NT2/D1 (cell line): ENCODE measurements at places on chromosomes 1 and 21.
A peak's percentile ranks its signal among the peaks of the same experiment; 100 is the strongest.

GRCh38 chr1:95278173-95279006 lies 44.4 kb downstream of the RWDD3 start:
- no peak for DNase-seq

DNA sequence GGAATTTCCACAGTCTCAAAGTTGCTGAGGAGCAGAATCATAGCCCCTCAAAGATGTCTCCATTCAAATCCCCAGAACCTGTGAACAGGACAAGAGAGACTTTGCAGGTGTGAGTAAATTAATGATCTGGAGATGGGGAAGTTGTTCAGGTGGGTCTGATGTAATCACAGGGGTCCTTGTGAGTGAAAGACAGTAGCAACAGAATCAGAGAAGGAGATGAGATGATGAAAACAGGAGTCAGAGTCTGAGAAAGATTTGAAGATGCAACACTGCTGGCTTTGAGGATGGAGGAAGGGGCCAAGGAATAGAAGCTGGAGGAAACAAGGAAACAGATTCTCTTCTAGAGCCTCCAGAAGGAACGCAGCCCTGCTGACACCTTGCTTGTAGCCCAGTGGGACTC lies 81.5 kb downstream of the SELENOF start:
- DNase-seq, result no peak

DNA sequence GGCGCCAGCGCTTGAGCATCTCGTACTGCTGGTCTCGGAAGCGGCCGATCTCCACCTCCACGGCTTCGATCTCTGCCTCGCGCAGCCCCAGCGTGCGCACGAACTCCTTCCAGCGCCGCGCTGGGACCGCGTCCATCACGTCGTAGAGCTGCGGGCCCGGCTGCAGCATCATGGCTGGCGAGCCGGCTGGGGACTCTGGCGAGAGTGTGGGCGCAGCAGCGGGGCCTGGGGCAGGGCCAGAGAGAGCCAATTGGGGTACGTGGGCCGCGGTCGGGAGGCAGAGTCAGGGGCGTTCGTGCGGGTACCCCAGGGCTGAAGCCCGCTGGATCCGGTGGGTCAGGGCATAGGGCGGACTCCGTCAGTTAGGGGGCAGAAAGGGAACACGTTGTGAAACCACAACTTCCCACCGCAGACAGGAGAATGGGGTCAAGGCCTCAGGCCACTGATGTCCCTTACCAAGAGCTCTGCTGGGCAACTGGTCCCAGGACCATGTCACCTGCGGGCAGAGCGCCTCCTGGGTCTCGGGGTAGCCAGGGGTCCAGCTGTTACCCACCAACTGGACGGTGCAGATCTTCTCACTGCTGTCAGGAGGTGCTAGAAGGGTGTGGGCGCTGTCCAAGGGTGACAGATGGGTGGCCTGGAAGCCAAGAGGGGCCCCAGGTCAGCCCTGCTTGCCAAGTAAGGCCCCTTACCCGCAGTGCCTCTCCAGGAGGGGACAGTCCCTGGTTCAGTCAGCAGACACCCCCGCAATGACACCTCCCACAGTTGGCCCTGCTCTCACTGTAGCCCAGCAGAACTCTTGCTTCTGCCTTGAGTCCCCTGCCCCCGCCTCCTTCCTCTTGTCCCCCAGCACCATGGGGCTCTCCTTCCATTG lies 4.2 kb downstream of the TNFRSF25 start:
- no peak for DNase-seq

GRCh38 chr21:32189688-32190483 lies 89.0 kb downstream of the MIS18A start:
- no peak for DNase-seq

DNA sequence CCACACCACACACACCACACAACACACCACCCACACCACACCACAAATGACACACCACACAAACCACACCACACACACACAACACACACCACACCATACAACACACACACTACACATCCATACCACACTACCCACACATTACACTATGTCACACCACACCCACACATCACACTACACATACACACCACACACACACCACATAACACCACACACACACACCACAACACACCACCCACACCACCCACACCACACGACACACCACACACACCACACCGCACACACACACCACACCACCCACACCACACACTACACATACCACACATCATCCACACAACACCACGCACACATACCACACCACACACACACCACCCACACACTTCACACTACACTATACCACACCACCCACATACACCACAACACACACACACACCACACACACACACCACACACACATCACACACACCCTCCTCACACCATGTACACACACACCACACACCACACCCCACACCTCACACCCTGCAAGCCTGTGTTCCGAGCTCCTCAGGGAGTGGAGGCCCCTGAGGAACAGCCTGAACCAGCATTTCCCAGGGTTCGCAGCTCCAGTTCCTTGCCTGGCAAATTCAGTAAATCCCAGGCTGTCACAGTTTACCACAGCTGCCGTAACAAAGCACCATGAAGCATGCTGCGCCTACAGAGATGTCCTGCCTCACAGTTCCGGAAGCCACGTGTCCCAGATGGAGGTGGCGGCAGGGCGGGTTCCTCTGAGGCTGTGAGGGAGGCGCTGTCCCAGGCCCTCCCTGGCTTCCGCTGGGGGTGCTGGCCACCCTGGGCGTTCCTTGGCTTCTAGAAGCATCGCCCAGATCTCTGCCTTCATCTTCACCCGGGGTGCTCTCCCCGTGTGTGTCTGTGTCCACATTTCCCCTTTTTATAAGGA lies 69.8 kb upstream of the ATP5PO start:
- no peak for DNase-seq

DNA sequence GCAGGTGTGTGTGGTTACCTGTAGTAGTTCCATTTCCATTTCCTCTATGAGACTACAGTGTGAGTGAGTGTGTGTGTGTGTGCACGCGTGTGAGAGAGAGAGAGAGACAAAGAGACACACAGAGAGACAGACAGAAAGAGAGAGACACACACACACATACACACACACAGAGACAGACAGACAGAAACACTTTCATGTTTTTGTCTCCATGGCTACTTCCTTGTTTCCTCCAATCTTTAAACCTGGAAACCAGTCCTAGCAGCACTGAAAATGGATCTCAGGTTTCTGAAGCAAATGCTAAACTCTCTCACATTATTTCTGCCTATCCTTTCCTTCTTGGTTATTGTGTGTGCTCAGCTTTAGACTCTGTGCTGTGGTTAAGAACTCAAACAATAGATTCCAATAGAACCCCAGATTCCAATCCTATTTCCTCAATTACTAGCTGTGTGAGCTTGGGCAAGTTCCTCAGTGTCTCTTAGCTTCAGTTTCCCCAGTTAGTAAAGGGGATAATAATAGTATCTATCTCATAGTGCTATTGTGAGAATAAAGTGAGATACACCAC lies 22.4 kb upstream of the ABCD3 start:
- DNase-seq, result no peak

DNA sequence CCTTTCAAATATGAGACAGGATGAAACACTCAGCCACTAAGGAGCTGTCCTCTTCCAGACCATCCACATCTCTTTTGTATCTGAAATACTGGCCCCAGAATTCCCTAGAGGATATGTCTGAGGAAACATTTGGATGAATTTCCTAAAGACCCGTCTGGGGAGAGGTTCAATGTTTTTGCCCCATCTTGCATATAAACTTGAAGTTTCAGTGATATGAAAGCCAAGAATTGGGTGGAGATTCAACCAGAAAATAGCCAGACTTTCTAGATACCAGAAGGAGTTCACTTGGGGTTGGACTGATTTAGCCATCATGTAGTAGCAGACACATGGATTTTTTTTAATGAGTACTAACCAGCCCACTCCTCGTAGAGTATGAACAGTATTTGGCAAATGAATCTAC lies 182.0 kb downstream of the PLPP3 start:
- DNase-seq, result no peak

DNA sequence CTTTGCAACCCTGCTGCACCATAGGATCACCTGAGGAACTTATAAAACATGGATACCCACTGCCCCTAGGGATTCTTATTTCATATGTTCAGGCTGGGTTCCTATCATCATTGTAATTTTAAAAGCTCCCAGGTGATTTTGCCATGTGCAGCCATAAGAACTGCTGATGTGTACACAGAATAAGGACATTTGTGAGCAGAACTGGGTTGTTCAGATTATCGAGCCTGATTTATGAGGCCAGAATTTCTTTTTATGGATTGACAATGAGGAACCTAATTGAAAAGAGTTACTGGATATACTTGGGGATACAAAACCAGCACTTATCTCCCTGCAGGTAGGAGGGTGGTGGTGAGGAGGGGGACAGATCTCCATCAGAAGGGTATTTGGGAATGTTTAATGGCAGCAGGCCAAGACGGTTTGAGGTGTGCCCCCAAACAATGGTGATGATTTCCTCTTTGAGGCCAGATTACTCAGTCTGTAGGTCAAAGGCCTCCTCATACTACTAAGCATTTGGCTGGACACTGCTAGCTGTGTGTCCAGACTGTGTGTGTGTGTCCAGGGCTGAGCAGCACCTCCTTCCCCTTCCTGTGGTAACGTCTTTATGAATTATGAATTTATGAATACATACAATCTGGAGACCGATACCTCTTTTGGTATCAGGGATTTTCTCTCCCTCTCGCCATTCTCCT lies 18.9 kb downstream of the NOS1AP start:
- DNase-seq, result no peak

DNA sequence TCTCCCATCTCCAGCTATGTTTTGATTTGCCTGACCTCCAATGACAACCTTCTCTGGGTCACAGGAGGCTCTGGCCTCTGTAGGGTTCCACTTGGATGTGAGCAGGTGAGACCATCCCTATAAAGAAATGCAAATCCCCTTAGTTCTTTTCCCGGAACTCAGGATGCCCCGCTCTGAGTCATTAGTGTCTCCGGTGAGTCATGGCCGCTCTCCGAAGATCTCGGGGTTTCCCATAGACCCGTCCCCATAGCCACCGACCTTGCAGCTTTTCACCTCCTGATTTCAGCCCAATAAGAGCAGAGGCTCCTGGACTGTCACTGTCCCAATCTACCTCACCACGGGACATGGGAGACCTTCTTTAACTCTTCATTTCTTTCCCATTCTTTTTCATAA lies 98.2 kb downstream of the PGBD5 start:
- DNase-seq, result peak; percentile 39

DNA sequence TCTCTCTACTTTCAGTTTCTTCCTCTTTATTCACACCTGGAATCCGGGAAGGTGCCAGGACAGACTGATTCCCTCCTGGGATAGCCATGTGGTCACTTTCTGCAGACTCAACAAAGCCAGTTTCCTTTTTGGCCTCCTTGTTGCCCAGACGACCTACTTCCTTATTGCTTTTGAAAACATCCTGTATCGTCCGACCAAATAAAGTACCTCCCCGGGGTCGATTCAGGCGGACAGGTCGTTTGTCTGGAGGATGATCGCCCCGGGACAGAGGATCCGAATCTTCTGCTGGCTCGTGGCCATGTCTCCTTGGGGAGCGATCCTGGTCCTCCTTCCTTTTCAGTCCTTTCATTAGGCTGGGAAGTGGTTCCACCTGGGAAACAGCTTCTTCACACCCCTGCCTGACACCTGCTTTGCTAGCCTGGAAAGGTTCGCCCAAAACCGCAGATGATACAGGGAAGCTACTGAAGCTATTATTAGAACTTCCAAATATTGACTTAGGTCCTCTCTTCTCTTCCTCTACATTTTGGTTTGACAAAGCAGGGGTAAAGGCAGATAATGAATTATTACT lies 1.2 kb downstream of the MCM3AP start:
- no peak for DNase-seq

DNA sequence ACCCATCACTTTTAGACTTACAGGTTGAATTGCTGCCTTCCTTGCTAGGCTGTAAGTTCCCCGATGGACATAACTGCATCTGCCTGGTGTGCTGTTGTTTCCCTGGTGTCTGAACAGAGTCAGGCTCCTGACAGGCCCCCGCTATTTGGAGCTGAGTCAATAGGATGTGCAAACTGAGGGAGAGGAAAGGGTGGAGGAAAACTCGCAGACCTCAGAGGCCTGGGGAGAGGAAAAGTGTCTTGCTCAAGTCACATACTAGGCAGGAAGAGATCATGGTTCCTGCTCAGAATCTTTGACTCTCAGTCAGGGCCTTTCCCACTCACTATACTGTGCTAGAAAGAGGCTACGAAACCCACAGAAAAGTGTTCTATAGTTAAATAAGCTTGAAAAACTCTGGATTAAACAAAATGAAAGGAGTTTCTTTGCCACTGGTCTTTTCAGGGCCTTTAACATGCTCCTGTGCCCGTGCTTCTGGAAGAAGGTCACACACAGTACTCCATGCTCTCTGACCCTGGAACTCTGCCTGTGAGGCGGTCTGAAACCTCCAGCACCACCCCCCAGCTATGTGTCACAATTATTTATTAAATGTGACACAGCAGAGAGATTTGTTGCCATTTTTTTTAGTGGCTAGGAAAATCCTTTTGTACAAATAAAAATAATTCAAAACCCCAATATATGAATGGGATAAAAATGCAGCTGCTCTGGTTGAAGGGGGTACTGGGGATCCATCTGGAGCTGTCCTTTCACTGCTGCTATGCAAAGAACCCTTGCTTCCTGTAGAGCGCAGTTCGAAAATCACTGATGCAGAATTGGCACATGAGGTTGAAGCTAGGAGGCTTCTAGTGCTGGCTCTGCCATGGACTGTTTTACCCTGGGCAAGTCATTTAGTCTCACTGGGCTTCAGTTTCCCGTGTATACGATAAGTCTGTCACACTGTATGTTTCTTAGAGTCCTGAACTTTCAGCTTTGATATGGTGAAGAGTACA lies 20.1 kb upstream of the CDCP2 start:
- DNase-seq, result no peak

- DNase-seq, result no peak
Measured at GRCh38 chr1:55955016-55955621, 624.2 kb downstream of the PLPP3 start.

GRCh38 chr1:231665101-231665500 lies 38.5 kb downstream of the DISC1 start:
- DNase-seq, result no peak

DNA sequence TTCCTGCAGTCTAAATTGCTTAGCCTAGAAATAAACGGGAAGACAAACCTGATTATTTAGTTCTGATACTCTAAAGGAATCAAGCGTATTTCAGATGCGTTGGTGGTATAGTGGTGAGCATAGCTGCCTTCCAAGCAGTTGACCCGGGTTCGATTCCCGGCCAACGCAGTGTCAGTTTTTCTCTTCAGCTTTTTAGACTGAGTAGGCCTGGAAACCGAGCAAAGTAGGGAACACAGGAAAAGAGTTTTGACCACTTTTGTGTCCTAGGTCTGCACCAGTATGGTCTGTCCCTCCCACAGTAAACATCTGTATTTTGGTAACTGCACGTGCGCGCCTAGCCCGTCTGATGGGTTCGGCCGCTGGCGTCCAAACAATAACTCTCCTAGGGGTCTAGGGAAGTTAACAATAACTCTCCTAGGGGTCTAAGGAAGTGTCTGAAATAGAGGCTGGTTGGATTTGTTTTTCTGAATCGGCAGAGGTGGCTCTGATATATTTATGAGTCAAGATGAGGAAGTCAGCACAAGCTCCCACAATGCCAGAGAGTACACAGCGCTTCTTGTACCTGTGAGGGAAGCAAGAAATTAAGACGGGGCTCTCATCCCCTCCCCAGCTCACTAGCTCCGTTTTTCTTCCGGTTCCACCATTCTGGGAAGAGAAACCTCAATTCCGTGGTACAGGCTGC lies 15.6 kb upstream of the HJV start:
- DNase-seq, result peak; percentile 82
